Fibroblast of skin of right quadriceps (primary cell): ENCODE measurements at places on chromosomes 4 and X.

- DNase-seq = no peak
These were observed 3.6 kb downstream of the MECP2 start for GRCh38 chrX:154093965-154094364.

GRCh38 chr4:38723726-38724474 is 58.9 kb downstream of the TLR10 start:
- DNase-seq = peak; percentile 60

DNA sequence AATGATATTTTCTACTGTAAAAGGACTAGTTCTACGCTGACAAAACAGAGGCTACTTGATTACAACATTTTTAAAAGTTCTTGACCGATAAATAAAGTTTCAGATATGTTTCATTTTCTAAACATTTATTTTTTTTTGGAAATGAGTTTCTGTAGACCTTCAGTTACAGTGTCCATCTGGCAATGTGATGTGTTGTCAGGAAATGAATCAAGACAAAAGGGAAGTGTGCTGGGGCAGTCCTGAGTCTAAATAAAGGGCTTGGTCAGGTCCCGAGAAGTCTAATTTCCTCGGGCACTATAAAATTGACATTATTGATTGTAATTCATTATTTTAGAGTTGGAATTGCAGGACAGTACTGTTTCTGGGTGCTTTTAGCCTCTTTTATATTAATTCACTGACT is 57.0 kb upstream of the FTHL17 start:
- DNase-seq = no peak

- DNase-seq = no peak
These were observed 173.1 kb upstream of the VCX3A start for GRCh38 chrX:6708041-6708440.

- no peak for DNase-seq
These were observed 7.0 kb upstream of the FAT1 start for GRCh38 chr4:186730621-186731020.

GRCh38 chr4:65241257-65241997 is 428.9 kb downstream of the EPHA5 start:
- no peak for DNase-seq

DNA sequence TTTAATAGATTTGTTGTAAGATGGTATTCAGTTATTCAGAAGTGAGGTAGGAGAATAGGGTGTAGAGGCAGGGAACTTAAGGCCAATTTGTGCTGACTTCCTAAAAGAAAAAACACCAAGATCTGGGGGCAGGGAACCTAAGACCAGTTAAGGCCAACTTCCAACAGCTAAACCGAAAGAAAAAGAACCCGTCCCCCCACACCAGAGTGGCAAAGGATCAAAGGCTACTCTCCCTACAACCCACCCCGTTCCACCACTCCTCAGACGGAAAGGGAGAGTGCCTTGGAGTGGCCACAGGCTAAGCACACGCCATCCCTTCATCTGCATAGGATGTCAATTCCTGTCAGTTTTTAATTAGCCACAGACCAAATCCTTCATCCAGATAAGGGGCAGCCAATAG is 3.7 kb upstream of the ZNF718 start:
- DNase-seq = no peak

DNA sequence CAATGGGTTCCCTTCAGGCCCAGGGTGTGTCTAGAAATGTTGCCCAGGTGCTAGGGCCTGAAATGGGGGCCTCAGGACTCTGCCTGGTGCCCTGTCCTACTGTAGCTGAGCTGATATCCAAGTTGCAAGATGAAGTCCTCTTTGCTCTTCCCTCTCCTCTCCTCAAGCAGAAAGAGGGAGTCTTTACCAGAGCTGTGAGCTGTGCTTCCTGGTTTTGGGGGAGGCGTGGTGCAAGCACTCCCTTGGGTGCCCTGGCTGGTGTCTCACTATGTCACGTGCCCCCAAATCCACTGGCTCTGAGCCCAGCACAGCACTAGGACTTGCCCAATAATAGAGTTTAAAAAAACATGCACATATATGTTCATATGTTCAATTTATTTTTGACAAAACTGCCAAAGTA is 29.3 kb upstream of the CT47A1 start:
- DNase-seq = no peak

GRCh38 chr4:53676402-53676871 is 85.2 kb upstream of the LNX1 start:
- DNase-seq = peak; percentile 69

DNA sequence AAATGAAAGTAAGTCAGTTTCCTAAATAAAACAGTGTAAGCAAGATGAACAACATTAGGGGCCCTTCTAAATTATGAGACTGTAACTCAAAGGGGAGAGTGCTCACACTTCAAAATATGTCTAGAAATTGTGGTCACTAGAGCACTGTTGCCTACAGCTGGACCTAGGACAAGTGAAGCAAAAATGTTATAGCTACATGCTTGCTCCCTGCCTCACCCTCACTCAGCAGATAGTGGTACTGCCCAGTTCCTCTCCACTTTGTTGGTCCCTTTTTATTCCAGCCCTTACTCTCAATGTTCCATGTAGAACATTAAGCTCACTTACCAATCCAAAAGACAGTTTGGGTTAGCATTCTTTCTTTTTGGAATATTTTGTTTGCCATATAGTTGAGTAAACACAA is 147.3 kb downstream of the GRIA3 start:
- DNase-seq = no peak

- peak; percentile 37 for DNase-seq
These were observed 296.0 kb upstream of the HS3ST1 start for GRCh38 chr4:11724731-11725130.

- DNase-seq = no peak
These were observed 8.5 kb upstream of the BMP3 start for GRCh38 chr4:81021981-81022380.

DNA sequence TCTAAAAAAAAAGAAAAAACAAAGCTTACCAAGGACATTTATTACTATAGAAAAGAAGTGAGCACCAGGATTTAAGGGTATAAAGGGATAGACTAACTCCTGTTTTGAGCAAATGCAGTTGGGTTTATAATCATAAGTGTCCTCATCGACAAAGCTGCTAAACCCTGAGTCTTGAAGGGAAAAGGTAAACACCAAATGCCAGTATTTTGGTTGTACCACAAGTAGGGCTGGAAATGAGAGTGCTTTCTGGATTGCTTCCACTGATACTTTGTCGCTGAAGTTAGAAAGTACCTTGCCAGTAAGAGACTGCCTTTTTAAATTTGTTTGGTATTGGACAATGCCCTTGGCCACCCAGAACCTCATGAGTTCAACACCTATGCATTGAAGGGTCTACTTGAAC is 53.7 kb downstream of the WDFY3 start:
- DNase-seq = no peak

DNA sequence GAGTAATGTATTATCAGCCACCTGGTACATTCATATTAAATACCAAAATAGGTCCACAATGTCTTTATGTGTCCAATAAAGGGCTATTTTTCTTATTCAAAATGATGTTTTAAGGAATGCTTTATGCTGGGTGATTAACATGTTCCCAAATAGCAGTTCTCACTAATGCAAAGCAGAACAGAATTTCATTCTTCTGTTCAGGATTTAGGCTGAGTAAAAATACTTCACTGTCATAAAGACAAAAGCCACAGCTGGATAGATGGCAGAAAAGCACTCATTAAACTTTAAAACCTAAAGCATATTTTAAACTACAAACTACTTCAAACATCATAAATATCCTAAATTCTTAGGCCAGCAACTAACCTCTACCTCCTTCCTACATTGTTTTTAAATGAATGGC is 244.0 kb downstream of the TMA16 start:
- no peak for DNase-seq

DNA sequence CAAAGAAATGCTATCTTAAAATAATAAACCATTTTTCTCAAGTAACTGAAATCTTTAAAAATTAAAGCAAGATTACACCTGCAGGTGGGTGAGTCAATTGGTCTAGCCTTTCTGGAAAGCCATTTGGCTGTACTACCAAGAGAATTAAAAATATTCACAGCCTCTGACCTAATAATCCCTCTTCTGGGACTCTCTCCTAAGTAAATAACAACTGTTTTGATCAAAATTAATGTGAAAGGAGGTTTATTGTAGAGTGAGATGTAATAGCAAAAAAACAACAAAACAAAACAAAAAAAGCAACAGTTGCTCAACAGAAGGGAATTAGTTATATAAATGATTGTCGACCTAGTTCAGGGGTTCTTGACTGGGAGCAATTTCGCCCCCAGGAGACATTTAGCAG is 89.0 kb downstream of the GEMIN8 start:
- no peak for DNase-seq

GRCh38 chrX:13220916-13221315 is 98.9 kb downstream of the ATXN3L start:
- peak; percentile 62 for DNase-seq

DNA sequence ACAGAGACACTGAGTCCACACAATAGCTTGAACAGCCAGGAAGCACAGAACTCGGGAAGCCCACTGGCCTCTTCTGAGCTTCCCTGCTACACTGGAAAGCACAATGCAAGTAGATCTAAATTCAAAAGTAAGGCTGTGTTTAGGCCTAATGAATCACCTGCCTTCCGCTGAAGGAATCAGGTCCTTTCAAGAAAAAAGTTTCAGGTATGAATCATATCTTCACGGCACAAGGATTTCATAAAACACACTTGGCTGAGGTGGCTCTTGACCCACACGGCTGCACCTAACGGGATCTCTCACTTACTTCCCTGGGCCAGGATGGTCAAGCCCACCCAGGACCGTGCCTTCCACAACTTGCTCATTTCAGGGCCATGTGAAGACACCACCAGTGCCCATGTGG is 59.3 kb downstream of the IRF2 start:
- no peak for DNase-seq

DNA sequence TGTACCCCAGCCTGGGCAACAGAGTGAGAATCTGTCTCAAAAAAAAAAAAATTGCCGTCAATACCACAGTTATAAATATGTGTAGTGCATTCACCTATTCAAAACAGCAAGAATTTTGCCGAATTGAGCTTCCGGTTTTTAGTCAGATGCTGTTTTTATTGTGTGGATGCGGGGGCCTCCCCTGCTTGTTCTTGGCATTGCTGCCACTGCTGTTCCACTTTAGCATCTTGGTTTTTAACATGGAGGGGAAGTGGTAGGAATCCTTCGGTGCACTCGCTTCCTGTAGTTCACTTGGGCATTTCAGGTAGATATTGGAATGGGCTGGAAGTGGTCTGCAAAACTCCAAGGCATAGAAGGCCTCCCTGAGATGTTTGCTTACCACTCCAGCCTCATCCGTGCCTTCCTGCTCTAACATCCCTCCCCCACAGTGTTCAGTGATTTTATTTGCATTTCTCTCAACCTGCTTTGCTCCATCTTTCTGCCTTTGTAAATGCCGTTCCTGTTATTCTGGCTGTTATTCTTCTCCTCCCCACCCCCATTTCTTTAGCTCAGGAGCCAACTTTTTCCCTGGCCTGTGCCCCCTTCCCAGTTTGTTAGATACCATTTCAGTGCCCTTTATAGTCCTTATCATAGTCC is 25.5 kb downstream of the MOB1B start:
- DNase-seq = no peak

DNA sequence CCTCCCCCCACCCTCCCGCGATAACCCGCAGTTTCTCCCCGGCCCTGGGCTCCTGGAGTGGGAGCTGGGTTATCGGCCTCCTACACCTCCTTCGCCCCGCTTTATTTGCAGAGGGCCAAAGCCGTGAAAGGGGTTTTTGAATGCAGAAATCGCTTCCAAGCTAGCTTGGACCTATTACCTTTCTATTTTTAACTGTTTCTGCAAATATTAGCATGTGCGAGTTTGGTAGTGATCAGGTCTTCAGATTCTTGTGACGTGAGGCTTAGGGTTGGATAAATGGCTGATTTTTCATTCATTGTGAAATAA is 1.3 kb downstream of the USP9X start:
- DNase-seq = no peak

GRCh38 chr4:108540536-108540935 is 79.8 kb upstream of the RPL34 start:
- DNase-seq = no peak

GRCh38 chr4:173538148-173538908 is 8.3 kb upstream of the HAND2 start:
- peak; percentile 20 for DNase-seq

- peak; percentile 74 for DNase-seq
These were observed 93.9 kb upstream of the JADE1 start for GRCh38 chr4:128715616-128716015.

GRCh38 chrX:136219893-136220292 is 31.3 kb downstream of the MAP7D3 start:
- no peak for DNase-seq

GRCh38 chrX:45348296-45348695 is 147.6 kb upstream of the DIPK2B start:
- DNase-seq = peak; percentile 43

DNA sequence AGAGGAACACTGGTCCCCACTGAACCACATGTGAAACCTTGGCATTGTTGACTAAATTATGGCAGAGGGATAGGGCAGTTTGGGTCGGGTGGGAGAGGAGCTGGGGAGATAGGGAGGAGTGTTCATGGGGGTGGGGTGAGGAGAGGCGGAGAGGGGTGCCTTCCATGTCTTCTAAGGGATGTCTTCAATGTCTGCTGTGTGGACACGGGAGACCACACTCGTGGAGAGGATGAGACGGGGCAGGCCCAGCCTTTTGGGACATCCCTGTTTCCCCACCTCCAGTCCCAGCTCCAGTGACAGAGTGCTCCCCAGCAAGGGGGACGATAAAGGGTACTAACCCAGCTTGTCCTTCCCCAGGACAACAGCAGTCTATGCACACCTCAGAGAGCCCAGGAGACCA is 146.4 kb upstream of the MAMLD1 start:
- no peak for DNase-seq

DNA sequence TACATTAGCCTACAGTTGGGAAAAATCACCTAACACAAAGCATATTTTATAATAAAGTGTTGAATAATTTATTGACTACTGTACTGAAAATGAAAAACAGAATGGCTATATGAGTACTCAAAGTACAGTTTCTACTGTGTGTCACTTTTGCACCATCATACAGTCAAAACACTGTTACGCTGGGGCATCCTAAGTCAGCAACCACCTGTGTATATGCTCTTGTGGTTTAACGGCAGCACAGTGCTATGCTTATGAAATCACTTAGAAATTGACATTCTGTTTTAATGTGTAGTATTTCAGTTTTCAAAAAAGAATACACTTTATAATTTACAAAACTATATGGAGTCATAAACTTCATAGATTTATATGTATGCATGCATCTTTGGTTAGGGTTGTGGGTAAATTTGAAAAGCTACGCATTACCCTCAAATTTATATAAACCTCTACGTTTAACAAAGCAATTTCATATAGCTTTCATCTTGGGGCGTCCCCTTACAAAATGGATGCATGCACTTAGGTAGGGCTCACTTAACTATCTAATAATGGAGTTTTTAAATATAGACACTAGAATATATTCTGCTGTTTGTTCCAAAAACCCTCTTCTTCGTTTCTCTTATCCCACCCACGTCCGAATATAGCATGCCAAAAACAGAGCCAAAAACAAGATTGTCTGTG is 690 bp upstream of the NEIL3 start:
- DNase-seq = no peak

DNA sequence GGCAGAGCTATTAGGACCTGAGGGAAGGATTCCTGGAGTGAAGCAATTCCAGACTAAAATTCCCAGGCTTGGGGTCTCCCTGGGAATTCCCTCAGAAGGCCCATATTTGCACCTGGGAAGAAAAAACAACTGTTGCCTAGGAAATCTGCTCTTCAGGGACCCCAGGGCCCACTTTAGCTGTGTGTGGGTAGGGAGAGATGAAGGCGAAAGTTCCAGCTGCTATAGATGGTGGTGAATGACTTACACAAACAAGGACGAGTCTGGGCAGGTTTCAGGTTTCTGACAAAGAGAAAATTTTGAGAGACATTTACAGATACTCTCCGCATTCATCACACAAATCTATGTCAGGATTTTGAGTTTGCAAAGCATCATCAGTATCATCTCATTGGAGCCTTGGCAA is 126.1 kb downstream of the GPC3 start:
- no peak for DNase-seq
